ENCODE measurements at places on chromosomes 5 and 9.

GRCh38 chr5:1447671-1448361 is 2.6 kb upstream of the SLC6A3 start:
- no peak for DNase-seq

- DNase-seq = no peak
Measured at GRCh38 chr5:53569453-53569852, 9.0 kb downstream of the NDUFS4 start.

DNA sequence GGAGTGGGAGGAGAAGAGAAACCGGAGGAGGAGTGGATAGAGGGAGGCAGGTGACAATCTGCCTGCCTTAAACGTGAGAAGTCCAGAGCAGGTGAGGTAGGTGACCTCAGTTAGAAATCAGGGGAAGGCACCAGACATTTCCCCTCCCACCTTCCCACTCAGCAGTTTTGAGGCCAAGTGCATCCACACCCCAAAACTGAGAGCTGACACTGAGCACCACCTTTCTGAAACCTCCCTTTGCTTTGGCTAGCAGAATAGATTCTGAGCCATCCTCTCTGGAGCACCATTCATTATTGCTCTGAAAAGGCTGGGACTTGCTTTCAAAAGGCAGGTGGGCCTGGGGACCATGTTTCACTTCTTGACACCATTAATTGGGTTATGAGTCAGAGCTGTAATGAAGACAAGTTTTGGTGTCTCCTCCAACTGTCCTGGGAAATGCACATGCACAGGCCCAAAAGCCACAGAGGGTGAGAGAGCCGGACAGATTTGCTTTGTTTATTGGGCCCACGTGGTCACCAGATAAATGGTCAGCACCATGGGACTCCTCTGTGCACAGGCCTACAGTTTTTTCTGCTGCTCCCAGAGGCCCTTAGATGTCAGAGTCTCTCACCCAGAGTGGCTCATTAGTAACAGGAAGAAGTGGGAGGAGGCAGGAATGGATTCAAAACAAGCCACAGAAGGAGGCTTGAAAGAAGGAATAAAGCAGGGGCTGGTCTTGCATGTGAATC is 314.7 kb downstream of the TLE1 start:
- DNase-seq = no peak

GRCh38 chr5:120320626-120321025 is 143.5 kb upstream of the PRR16 start:
- DNase-seq = no peak

DNA sequence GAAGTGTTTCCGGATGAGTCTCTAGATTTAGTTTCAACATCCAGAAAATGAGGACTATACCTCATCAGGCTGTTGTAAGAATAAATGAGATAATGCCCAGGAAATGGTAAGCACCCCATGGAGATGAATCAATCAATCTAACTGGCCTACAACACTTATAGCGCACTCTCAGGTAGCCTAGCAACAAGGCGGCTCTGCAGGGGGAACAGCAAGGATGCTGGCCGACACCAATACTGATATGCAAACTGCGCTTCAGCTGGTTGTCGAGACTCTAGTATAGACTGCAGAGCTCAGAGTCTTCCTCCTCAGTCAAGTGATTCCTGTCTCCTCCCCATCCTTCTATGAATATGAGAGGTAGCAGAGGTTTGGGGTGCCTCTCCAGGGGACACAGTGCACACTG is 218.8 kb upstream of the WWC1 start:
- no peak for DNase-seq

DNA sequence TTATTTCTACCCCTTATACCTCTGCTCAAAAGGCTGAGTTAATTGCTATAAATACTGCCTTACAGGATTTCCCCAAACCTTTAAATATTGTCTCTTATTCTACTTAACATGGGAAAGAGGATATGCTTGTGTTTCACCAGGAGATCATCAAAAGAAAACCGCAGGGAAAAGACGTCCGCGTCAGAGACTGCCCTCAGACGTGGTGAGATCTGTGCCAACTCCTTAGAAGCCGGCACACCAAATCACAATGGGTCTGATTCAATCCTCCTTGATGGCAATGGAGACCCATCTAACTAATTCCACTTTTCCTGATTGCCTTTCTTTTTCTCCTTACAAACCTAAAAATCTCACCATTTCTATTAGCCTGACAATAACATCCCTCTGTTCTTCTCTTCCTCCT is 55.0 kb downstream of the SH3PXD2B start:
- no peak for DNase-seq

DNA sequence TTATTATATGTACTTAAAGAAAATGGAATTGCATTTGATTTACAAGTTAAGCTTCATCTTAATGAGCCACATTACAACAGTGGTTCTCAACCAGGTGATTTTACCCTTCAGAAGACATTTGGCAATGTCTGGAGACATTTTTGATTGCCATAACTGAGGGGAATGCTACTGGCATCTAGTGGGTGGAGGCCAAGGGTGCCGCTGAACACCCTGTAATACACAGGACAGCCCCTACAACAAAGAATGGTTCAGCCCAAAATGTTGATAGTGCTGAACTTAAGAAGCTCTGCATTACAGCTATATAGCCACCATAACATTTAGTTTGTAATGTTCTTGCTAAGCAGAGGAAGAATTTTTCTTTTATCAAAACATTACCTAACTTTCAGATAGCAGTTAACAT is 103.1 kb downstream of the PAM start:
- DNase-seq = no peak

GRCh38 chr5:78634634-78635033 is 13.9 kb downstream of the LHFPL2 start:
- no peak for DNase-seq

DNA sequence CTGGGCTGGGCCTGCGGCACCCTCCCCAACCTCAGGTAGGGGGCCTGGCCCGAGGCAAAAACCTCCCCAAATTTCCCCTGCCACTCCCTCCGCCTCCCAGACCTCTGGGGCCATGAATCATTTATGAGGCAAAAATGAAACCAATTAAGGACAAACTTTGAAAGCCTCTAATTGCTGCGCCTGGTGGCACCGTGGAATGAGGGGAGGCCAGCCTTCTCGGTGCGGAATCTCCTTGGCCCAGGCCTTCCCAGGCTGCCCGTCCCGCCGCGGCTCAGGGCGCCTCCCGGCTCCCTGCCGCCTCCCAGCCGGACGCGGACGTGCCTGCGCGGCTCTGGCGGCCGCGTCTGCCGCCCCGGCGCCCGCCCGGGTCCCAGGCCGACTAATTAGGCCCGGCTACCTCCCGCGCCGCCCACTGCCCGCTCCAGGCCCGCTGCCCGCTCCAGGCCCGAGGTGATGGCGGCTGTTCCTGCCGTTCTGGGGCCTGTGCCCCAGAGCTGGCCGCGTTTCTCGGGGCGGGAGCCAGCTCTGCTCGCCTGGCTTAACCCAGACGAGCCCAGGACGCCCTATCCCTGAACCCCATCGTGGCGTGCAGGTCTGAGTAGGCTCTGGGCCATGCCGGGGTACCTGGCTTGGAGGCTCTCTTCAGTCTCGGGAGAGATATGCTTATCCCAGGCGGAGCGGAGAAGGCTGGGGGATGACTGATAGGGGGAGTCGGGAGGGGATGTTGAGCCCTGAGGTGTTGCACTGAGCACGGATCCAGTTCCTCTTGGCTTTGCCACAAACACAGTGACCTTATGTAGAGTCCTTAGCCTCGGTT is 20.1 kb downstream of the CXXC5 start:
- DNase-seq = no peak

Data from stimulated activated CD8-positive, alpha-beta memory T cell treated with anti-CD3 and anti-CD28 coated beads, Interleukin-4, amount 100 ng/mL, for 24 hours (primary cell).